ENCODE measurements at places on chromosomes 2 and 18.

GRCh38 chr18:56672391-56672790 lies 21.2 kb downstream of the WDR7 start:
- DNase-seq, result no peak

GRCh38 chr2:21356086-21356856 lies 232.5 kb downstream of the TDRD15 start:
- no peak for DNase-seq

DNA sequence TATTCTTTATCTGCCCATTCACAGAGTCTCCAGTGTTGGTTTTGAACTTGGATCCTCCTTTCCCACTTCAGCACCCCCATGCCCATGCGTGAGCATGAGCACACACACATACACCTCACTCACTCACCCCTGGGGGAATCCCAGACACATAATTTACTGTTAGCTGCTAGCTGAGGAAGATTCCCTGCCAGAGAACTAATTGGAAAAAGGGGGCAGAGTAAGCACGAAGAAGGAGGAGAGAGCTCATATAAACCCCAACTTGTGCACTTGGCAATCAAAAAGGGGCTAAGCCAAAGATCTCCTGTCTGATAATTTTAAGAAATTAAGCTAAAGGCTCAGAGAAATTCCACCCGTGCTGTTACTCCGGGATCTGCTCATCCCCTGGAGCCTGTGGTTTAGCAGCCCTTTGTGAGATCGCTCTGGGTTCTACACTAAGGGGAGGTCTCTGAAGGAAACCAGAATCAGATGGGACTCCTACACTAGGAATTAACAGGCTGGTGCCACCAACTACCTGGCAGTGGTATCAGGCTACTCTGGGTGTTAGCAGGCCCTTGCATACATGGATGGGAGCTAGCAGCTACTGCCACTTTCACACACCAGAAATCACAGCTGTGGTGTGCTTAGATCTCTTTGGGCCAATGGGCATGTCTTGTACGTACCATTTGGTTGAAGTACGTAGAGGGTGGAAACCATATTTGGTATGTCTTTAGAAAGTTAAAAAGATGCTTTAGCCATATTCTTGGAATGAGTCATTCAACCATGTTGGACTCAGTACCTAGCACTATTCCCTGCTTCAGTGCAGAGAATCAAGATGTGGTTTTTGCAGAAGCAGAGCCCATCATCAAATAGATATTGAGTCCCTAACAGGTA lies 95.6 kb upstream of the SLC14A2 start:
- no peak for DNase-seq

DNA sequence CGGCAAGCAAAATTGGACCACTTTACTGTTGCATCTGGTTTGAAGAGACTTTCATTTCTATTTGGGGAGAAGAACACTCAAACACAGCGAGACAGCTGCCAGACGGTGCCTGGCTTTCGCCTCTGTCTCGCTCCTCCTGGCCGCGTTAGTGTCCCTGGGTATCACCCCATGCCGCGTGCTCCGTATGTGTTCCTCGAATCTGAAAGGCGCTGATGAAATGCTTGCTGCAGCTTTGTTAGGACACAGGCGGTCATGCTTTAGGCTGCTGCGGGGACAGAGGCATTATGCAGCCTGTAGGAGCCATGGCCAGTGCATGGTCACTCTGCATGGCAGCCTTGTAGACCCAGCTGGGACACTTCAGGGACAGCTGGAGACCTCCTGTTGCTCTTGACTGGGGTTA lies 53.9 kb downstream of the LDLRAD4 start:
- DNase-seq, result no peak

DNA sequence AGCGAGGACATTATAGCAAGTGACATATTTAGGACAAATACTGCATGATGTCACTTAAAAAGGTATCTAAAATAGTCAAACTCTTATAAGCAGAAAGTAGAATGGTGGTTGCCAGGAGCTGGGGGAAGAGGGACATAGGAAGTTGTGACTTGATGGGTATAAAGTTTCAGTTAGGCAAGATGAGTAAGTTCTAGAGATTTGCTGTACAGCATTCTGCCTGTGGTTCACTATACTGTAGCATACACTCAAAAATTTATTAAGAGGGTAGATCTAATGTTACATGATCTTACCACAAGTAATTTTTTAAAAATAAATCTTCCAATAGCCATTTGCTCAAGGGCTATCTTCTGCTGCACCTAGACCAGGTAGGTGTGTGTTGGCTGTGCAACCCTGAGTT lies 78.1 kb upstream of the NPAS2 start:
- no peak for DNase-seq

Data from stimulated activated CD4-positive, alpha-beta T cell treated with anti-CD3 and anti-CD28 coated beads, Interleukin-15, amount 100 ng/mL, for 48 hours (primary cell).